HFFc6 (cell line): ENCODE measurements at places on chromosomes 13 and 19. TPM values are rescaled to one million over a fixed set of nuclear protein-coding genes. Genes with fewer than 3 reads are reported as not detected.

- DNase-seq: no peak
Measured at GRCh38 chr19:35115177-35115951, at the start of gene FXYD3. Gene FXYD3, plus strand, starts transcription at chr19:35115823. Its CDS starts 3,554 bp downstream, at chr19:35119377.

- DNase-seq: no peak
Measured at GRCh38 chr13:40352802-40353562, 313.5 kb downstream of the FOXO1 start.

- DNase-seq: no peak
Measured at GRCh38 chr13:37503287-37503686, 95.3 kb downstream of the POSTN start.

GRCh38 chr19:54011507-54012211 is 20.2 kb downstream of the CACNG6 start:
- no peak for DNase-seq

Gene ENOX1
- 0.66 and 3.1 TPM in 2 replicates for total RNA-seq

Gene LGALS14
- total RNA-seq: not detected in 3 replicates

GRCh38 chr13:93766719-93767118 is 540.1 kb downstream of the GPC6 start:
- no peak for DNase-seq

Gene CEACAM20
- total RNA-seq: not detected in 3 replicates

DNA sequence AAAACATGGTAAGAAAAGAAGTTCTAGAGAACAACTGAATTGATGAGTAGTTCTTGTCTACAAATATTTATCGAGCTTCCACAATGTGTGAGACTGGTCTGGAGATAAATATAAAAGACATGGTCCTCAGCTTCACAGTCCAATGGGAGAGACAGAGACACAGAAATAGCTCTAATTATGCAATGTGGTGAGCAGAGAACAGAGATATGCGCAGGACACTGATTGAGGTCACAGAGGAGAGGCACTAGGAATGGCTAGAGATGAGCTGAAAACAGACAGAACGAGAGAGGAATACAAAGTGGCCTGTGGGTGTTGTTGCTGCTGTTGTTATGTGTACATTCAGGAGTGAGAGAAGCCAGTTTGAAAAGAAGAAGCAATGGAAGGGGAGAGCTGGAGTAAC is 53.2 kb downstream of the GPALPP1 start:
- DNase-seq: no peak

DNA sequence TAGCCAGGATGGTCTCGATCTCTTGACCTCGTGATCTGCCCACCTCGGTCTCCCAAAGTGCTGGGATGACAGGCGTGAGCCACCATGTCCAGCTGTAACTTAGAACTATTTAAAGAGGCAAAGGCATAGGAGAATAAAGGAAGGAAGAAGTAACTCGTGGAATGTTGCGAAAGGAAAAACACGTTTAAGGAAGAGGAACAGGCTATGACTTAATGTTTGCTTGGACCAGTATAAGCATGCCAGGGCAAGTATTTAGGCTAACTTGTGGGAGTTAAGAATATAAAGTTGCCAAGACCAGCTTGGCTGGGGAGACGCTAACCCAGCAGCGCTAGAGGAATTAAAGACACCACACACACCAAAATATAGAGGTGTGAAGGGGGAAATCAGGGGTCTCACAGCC is 33.5 kb downstream of the ZNF844 start:
- DNase-seq: no peak

DNA sequence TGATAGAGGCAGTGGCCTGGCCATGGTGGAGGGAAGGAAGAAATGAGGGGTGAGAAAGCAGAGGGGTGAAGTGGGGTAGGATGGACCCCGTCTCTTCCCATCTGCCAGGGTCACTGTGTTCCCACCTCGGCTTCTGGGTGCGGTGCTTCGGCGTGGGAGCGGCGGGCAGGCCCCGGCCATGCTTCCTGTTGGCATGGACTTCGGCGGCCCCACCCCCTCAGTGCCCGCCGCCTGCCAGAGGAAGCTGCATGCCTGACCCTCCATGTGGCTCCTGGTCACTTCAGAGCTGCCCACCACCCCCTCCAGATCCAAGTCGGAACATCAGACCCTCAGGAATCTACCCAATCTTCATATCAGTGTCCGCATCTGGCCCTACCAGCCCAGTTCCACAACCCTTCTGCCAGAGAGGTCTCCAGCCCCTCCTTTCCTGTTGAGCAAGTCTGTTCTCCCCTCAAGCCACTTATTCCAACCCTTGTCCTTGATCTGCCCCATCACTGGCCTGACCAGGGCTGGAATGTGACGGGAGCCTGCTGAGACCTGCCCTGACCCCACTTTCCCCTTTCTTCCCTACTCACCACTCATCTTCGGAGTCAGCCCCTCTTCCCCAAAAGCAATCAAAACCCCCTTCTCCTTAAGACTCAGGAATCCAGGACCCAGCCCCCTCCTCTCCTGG is 1.5 kb downstream of the KCNN4 start:
- DNase-seq: no peak

DNA sequence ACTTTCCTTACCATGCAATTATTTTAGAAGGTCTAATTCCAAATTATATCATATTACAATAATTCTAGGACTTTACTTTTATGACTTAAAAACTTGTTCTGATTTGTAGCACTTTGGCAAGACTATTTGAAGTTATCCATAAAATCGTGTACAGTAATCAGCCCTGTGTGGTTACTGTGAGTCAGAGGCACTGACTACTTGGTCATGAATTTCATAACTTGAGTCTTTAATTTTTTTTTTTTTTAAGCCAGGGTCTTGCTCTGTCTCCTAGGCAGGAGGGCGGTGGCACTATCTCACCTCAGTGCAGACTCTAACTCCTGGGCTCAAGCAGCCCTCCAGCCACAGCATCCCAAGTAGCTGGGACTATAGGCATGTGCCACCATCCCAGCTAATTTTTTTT is 1319.2 kb upstream of the SLC10A2 start:
- DNase-seq: no peak

Gene CDC16
- 77.8 to 85.2 TPM (median 82.6 TPM) in 3 replicates for total RNA-seq

Gene FCGBP
- 0.13 to 0.54 TPM (median 0.26 TPM) in 3 replicates for total RNA-seq

Gene TICAM1
- total RNA-seq: 17.9 to 22.1 TPM (median 18.8 TPM) in 3 replicates

GRCh38 chr19:30254158-30254557 is 118.0 kb upstream of the ZNF536 start:
- DNase-seq: no peak

Gene LRP3
- 1.6 to 18.0 TPM (median 16.8 TPM) in 3 replicates for total RNA-seq

GRCh38 chr13:33471204-33471603 is 185.6 kb upstream of the STARD13 start:
- DNase-seq: no peak

GRCh38 chr13:76792731-76793347 is 93.4 kb downstream of the KCTD12 start:
- peak; percentile 57 for DNase-seq

GRCh38 chr19:7982103-7982502 is 23.3 kb downstream of the ELAVL1 start:
- no peak for DNase-seq

- no peak for DNase-seq
Measured at GRCh38 chr13:101915755-101916107, 463.3 kb downstream of the ITGBL1 start.

DNA sequence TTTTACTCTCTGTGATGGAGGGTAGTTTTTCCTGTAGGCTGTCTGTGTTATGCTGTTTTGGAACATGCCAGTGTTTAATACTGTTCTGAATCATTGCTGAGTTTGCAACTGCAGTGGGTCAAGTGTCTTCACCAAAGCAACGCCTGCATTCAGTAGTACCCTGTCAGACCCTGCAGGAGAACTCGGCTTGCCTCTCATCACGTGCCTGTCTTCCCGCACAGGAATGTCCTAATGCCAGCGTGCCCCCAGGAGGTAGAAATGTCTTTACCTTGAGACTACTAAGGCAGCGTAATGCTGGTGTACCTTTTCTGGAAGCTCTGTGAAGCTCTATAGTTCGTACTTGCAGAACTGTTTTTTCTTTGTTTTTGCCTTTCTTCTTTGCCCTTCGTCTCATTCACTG is 42.3 kb downstream of the POLR1D start:
- DNase-seq: no peak
